ENCODE measurements at places on chromosomes 12 and 14.

DNA sequence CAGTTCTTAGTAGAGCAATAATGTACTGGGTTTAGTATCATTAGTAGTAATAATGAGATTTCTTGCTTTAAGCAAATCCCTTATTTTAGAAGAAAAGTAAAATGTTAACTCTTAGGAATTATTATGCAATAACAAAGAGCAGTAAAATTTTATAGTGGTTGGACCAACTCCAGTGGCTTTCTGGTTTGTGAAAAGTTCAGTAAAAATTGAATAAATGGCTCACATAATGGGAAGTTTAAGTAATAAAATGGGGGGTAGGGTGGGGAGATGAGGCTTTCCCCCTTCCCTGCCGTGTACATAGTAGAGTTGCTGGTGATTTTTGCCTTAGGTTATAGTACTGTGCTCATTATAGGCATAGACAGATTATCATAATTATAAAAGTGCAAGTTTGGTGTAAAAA lies 250.5 kb upstream of the ATP2B1 start:
- DNase-seq, result no peak

DNA sequence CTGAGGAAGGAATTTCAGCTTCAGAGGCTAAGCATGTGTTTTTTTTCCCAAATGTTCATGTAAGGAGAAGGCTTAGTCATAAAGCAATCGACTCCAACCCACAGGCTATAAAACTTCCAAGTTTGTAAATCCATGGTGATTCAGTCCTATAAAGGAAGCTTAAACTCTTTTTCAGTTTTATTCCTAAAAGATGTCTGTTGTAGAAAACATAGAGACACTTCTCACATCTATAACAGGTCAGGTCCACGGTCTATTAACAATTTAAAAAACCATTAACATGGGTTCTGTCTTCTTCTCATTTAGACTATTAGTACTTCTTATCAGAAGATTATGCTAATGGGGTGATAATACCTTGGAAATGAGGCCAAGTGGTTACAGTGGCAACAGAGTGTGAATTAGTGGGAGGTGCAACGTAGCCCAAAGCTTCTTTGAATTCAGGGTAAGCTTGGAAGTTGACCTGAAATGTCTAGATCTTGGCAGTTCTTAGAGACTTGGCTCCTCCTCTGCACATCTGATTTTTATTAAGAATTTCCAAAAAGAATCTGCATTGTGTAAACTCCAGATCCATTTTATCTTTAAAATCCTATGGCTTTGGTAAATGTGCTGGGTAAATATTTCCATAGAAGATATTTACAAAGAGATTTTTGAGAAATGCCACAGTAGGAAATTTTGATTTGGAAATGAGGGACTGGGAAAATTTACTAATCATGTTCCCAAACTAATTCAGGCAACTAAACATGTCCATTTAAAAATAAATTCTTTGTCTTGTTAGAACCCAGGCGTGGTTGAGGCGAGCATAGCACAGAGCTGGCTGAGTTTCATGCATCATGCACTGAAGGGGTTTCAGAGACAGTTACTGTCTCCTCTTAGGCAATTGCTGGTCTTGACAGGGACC lies 86.4 kb downstream of the EML1 start:
- DNase-seq, result peak; percentile 59

GRCh38 chr12:75439930-75440329 lies 40.6 kb upstream of the GLIPR1 start:
- no peak for DNase-seq

- DNase-seq, result no peak
Observed at GRCh38 chr12:129401572-129401971, 502.3 kb downstream of the TMEM132D start.

Data from H4 (cell line).